ENCODE measurements at places on chromosomes 5 and 9.

- DNase-seq = no peak
These were observed 21.5 kb downstream of the PTGS1 start for GRCh38 chr9:122392284-122392683.

GRCh38 chr5:109278141-109278540 lies 131.6 kb downstream of the PJA2 start:
- DNase-seq = no peak

- DNase-seq = no peak
These were observed 39.2 kb downstream of the DMRT1 start for GRCh38 chr9:880725-881124.

GRCh38 chr5:137292461-137293027 lies 206.6 kb downstream of the SPOCK1 start:
- no peak for DNase-seq

DNA sequence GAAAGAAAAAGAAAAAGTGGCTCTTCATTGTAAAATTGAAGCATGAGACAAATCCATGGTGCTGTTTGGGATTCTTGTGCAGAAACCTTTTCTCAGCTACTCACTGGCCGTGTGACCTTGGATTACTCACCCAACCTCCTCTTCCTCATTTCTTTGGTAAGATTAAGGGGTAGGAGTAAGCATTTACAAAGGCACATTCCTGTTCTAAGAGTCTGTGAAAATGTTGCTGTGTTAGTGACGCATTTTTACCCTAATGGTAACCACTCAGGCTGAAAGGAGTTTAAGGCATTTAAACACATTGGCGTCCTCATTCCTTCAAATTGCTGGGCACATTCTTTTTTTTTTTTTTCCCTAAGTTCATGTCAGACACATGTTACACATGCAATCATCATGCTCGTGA lies 4.3 kb downstream of the RAI14 start:
- no peak for DNase-seq

- DNase-seq = no peak
These were observed 68.5 kb downstream of the SLC24A2 start for GRCh38 chr9:19720377-19720776.

DNA sequence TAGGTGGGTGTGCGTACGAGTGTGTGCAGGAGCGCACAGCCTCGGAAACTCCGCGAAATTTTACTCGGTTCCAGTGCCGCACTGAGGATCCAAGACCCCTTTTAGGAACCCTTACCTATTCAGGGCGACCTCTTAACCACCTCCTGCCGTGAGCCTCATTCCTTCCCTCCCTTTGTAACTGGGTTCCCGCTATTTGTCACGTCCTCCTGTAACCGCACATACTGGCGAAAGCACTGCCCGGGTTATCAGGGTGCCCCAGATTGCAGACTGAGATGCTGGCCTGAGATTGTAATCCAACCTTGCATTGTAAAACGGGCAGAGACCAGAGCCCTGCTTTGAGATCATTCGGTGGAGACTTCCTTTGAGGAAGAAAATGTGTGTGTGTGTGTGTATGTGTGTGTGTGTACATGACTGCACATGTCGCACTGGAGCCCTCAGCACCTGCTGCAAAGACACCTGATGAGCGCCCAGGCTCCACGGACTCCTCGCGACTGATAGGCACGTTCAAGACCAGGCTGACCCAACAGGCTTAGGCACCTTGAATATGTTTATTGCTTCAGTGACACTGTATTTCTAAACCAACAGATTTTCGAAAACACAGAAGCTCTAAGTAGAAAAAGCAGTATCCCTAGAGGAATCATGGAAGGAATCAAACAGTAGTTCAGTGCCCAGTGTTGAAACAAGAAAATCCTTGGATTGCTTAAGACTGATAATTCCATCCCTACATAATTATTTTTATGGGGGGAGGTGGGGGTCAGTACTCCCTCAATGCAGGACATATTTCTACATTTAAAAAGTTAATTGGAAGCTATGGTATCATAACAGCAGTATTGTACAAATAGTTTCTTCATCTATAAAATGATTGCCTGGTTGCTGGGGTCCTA lies 86.5 kb upstream of the TNFAIP8 start:
- DNase-seq = no peak

DNA sequence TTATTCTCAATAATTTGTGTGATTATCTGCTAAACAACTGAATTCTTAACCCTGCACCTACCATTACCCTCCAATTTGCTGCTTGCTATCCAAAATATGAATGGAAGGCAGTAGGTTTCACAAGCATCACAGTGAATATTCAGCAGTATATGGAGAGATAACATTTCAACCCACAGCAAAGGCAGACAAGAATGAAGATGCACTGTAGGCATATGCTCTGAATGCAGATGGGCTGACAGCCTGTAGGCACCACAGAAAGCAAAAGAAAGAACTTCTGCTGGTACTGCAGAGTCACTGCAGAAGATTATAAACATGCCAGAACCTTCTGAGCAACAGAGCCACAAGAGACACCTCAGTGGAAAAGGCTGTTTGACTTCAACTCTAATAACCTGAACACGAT lies 63.6 kb upstream of the SLC12A2 start:
- no peak for DNase-seq

GRCh38 chr5:92330365-92330764 lies 947.2 kb upstream of the ARRDC3 start:
- DNase-seq = no peak

GRCh38 chr9:133104718-133105460 lies 16.2 kb downstream of the RALGDS start:
- no peak for DNase-seq

- DNase-seq = no peak
These were observed 5.3 kb downstream of the ERAP2 start for GRCh38 chr5:96881511-96882115.

- no peak for DNase-seq
These were observed 105.9 kb downstream of the GADD45G start for GRCh38 chr9:89710697-89711096.

- no peak for DNase-seq
These were observed 119.5 kb downstream of the TRPM3 start for GRCh38 chr9:71001780-71002386.

DNA sequence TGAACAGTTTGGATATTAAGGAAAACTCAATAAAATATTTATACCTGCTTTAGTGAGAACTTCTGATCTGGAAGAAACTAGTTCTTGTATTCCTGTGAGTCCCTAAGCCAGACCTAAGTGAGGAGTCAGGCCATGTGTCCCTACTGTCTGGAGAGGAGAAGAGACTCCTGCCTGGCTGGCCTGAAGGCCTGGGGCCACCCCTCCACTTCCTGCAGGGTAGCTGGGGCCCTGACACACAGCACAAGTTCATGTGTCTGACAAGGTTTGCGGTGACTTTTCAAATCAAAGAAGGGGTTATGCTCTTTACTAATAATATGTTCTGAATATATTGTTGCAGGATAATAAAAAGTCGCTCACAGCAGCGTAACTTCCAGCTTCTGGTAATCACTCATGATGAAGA lies 16.1 kb upstream of the IL13 start:
- DNase-seq = no peak

- DNase-seq = no peak
These were observed 147.3 kb downstream of the KCTD16 start for GRCh38 chr5:144318011-144318410.

GRCh38 chr9:127963041-127963358 lies 17.8 kb downstream of the EEIG1 start:
- no peak for DNase-seq

DNA sequence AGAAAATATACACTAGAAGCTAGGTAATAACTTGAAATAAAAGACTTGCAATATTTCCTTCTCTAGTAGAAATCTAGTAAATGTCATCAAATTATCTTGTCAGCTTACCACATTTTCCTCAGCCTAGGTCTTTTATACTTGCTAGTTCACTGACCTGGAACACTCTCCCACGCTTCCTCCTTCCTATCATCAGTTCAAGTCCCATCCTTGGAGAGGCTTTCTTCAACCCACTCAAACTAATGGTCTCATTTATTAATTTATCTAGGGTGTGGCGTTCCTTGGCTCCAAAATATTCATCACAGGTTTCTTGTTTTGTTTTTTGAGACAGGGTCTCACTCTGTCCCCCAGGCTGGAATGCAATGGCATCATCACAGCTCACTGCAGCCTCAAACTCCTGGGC lies 2.9 kb downstream of the FAM13B start:
- DNase-seq = no peak

DNA sequence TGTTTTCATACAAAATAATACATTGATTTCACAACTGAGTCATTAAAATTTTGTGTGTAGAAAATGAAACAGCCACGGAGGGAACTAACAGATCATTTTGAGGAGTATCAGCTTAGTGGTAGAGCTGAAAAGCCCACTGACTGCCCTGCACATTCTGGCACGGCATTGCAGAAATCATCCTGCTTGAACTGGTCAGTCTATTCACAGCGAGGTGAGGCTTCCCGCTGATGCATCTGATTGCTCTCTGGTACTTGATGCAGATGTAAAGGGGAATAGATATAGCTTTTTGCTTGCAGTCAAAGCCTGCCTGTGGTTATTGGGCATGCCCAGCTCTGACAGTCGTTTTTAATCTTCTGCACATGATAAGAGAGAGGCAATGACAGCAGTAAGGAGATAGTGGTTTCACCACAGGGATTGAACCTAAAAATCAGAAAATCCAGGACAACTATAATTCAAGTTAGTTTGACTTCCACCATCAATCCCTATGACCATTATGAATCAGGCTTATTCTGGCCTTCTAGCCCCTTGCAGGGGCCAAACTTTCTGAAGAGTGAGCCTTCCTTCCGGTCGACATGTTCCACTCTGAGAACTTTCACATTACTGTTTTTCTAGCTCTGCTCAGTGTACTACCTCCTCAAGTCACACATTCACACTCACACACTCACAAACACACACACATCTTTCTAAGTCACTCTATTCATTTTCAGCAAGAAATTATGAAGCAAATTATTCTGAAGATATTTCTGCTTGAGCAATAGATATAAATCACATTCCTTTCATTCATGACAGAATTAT lies 782.8 kb upstream of the NUDT12 start:
- no peak for DNase-seq

DNA sequence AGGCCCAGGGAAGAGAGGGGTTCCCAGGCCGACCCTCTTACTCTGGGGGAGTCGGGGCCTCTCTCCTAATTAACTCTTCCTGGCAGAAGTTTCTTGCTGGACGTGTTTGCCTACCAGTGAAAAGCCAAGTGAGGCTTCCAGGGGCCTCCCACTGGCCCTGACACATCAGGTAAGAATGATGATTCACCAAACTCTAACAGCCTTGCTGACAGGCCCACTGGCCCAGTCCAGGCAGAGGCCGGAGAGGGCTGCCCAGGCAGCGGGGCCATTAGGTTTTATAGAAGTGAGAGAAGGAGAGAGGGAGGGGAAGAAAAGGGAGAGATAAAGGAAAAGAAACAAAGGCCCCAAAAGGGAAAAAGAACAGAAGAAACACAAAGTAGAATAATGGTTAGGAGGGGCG lies 50.8 kb upstream of the FOXE1 start:
- DNase-seq = no peak

GRCh38 chr9:27880156-27880555 lies 306.9 kb upstream of the C9orf72 start:
- DNase-seq = no peak

DNA sequence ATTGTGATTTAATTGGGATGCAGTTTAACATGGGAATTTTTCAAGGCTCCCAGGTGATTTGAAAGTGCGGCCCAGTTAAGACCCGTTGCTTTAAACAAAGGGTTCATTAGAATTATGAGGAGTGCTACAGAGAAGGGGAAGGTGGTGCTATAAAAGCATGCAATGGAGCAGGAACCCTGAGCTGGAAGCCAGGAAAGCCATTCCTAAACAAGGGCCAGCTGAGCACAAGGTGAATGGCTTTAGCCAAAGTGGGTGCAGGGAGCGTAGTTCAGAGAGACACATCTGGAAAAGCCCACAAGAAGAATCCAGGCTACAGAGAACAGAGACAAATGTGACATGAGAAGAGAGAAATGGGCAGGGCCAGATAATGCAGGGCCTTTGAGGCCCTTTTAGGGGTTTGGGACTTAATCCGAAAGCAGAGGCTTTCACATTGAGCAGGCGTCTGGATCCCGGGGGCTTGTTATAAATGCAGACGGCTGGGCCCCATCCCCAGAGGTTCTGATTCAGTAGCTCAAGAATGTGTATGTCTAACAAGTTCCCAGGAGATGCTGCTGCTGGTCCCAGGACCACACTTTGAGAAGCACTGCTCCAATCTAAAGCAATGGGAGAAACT lies 138.1 kb upstream of the WWC1 start:
- no peak for DNase-seq

DNA sequence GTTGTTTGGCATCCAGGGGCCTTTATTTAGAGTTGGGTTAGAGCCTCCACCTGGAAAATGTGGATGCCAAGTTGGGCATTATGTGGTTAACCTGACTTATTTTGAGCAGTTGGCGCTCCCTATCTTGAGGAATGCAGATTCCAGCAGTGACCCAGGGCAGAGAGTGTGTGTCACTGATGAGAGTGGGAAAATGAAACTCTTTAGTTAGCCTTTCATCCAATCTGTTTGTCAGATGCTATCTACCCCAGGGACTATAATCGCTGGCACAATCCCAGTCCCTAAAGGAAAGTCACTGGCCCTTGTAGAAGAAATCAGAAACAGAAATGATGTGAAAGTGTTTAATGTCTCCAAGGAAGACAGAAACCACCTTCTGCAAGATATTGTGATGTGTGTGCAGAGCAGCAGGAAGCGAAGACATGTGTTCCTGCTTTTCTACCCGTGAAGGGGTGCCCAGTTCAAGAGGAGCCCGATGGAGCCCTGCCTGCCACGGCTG lies 10.2 kb upstream of the STING1 start:
- DNase-seq = no peak

DNA sequence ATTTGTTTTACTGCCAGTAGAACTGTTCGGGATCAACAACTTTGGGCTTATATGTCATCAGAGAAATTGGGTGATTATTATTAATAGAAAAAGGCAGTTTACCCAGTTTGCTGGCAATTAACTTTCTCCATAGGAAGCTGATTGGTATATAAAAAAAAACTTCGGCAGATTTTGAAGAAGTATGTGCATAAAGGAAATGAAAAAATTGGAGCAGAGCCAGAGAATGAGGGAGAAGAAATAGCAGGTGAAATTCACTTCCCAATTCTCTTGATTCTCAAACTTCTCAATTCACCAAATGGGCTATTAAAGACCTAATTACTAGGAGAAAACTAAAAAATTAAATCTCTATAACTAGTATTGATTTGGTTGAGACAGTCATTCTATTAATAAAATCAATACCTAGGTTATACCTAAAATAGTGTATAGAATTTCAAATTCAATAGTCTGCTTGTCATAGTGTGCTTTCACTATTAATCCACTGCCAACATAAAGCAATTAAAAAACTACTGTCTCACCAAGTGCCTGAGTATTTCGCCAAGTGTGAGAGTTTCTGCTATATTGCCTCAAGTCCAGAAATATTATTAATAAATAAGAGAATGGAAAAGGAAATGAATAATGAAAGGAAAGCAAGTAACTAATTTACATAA lies 47.5 kb downstream of the STX17 start:
- no peak for DNase-seq

DNA sequence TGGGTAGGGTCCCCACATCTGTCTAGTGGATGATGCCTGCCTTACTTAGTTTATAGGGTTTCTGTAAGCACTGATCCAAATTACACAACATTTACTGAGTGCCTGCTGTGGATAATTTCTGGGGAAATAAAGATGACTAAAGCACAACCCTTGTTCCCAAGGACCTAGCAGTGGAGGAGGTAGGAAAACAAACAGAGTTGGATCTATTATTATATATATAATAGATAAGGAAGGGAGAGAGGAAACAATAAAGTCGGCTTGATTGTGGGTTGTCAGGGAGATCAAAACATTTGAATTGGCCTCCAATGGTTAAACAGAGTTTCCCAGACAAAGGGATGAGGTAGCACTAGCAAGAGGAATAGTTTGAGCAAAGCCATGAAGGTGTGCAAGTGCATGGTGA lies 14.0 kb downstream of the IL33 start:
- DNase-seq = no peak

GRCh38 chr5:177482359-177482795 lies 8.9 kb upstream of the DBN1 start:
- DNase-seq = no peak

- DNase-seq = no peak
These were observed 1.3 kb downstream of the MAT2B start for GRCh38 chr5:163506726-163507125.

Measured in activated CD8-positive, alpha-beta memory T cell treated with anti-CD3 and anti-CD28 coated beads for 1 hour (primary cell).